ENCODE measurements at places on chromosomes 4 and X. TPM values are rescaled to one million over a fixed set of nuclear protein-coding genes. Genes with fewer than 3 reads are reported as not detected.

Gene GIMD1
- total RNA-seq, result not detected

GRCh38 chr4:100067255-100067654 lies 117.2 kb upstream of the H2AZ1 start:
- DNase-seq, result no peak

Gene SMR3B
- not detected for total RNA-seq

Gene PRKG2
- 0.88 TPM for total RNA-seq

GRCh38 chr4:113040793-113041192 lies 8.7 kb upstream of the ANK2 start:
- no peak for DNase-seq

- no peak for DNase-seq
These were observed 124.0 kb upstream of the HPF1 start for GRCh38 chr4:169881769-169882168.

GRCh38 chr4:21742326-21742725 lies 206.2 kb downstream of the KCNIP4 start:
- no peak for DNase-seq

GRCh38 chr4:124331781-124332180 lies 380.8 kb downstream of the ANKRD50 start:
- DNase-seq, result no peak

DNA sequence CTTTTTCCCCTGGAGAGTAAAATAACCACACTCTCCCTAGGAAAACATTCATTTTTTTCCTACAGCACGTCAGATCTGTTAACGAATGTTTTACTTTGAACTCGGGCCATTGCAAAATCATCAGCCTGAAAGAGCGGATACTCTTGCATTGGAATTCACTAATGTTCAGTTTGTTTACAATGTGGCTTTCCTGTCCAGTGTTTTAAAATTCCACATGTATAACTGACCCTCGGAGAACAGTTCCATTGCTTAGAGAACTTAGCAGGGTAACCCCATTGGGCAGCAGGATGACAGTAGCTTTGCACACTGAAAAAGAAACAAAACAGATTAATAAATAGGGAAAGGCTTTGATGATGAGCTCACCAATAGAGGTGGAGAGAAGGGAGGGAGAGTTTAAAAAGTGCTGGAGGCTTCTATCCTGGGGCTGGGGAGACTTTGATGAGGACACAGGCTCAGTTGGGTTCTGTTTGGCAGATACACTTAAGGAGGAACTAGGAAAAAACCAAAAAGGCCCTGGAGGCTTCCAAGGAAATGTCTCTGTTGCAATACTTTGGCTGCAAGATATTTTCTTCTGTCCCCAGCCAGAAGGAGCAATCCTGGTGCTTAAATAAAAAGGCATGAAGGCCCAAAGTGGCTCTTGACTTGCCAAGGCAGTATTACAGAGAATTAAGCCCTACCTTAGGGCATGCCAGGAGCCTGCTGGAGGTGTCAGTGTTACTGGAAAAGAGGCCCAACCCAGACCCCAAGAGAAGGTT lies 143.1 kb downstream of the ARSF start:
- no peak for DNase-seq

Gene RPS3A
- total RNA-seq, result 1,627 TPM

GRCh38 chr4:8177552-8177951 lies 18.9 kb upstream of the ABLIM2 start:
- DNase-seq, result no peak

GRCh38 chr4:176400816-176401461 lies 81.2 kb downstream of the SPCS3 start:
- no peak for DNase-seq

GRCh38 chr4:119739796-119740195 lies 111.2 kb upstream of the PDE5A start:
- DNase-seq, result no peak

Gene EPHA5
- 0.59 TPM for total RNA-seq

Gene MAGEA12
- total RNA-seq, result not detected

Gene GTPBP6
- 34.2 TPM for total RNA-seq

- no peak for DNase-seq
These were observed 3.7 kb upstream of the EXOC1 start for GRCh38 chr4:55849724-55850123.

DNA sequence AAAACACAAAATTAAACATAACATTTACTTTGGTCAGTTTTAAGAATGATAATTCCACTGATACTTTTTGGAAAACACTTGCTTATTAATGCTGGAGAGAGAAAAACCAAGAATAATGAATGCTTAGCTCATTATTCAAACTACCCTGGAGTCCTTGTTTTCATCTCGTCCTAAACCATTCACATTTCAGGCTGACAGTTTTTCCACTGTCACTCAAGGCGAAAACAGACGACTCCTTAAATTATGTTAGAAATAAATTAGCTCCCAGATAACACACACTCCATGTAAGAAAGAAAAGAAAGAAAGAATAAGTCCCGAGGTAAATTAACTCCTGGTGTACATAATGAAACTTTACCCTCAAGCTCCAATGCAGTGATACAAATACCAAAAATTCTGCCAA lies 33.5 kb downstream of the TLR10 start:
- no peak for DNase-seq

- peak; percentile 2 for DNase-seq
These were observed 104.3 kb upstream of the TTC29 start for GRCh38 chr4:147049946-147050345.

GRCh38 chr4:85455942-85456341 lies 19.0 kb upstream of the ARHGAP24 start:
- DNase-seq, result no peak

Gene IQSEC2
- total RNA-seq, result 14.7 TPM

DNA sequence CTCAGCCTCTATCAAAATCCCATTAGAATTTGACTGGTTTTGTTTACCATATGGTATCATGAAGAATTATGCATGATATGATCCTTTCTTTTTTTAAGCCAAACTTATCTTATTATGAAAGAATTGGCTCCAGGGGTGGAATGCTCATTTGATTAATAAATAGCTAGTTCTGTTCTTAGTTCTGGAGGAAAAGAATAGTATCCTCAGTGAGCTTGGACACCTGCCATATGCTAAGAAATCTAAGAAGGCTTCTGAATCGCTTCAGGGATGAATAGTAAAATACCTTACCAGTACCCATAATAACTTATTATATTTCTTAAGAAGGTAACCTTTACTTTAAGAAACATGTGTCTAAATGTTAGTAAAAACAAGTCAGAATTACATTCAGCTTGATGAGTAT lies 803.6 kb downstream of the ADGRL3 start:
- no peak for DNase-seq
